ENCODE measurements at places on chromosomes 5 and 9. TPM values are rescaled to one million over a fixed set of nuclear protein-coding genes. Genes with fewer than 3 reads are reported as not detected.

The SPOUT1 gene
- 39.2 TPM for total RNA-seq

The PCDHGA4 gene
- total RNA-seq = 0.74 TPM

The SLC23A1 gene
- not detected for total RNA-seq

The OLFML2A gene
- 5.5 TPM for total RNA-seq

The NEUROG1 gene
- not detected for total RNA-seq

Measured in H4 (cell line).